ENCODE measurements at places on chromosomes 4 and X. TPM values are rescaled to one million over a fixed set of nuclear protein-coding genes. Genes with fewer than 3 reads are reported as not detected.

- no peaks in the 10 kb centered on the region for H3K4me1 ChIP-seq
- no peaks in the 10 kb centered on the region for H3K27me3 ChIP-seq
- no peak overlapping the region for H3K27ac ChIP-seq
These were observed 95.1 kb upstream of the STIM2 start for GRCh38 chr4:26765515-26765914.

GRCh38 chrX:97366237-97366636 is 482.5 kb downstream of the RPA4 start:
- H3K27ac ChIP-seq: no peak overlapping the region
- H3K36me3 ChIP-seq: no peaks in the 10 kb centered on the region
- no peaks in the 10 kb centered on the region for H3K4me1 ChIP-seq
- H3K4me3 ChIP-seq: no peak overlapping the region
- no peak for DNase-seq
- no peaks in the 10 kb centered on the region for H3K27me3 ChIP-seq

GRCh38 chr4:171857302-171858012 is 44.3 kb downstream of the GALNTL6 start:
- H3K27me3 ChIP-seq: no peaks in the 10 kb centered on the region
- no peak overlapping the region for H3K4me3 ChIP-seq
- no peak overlapping the region for H3K27ac ChIP-seq

DNA sequence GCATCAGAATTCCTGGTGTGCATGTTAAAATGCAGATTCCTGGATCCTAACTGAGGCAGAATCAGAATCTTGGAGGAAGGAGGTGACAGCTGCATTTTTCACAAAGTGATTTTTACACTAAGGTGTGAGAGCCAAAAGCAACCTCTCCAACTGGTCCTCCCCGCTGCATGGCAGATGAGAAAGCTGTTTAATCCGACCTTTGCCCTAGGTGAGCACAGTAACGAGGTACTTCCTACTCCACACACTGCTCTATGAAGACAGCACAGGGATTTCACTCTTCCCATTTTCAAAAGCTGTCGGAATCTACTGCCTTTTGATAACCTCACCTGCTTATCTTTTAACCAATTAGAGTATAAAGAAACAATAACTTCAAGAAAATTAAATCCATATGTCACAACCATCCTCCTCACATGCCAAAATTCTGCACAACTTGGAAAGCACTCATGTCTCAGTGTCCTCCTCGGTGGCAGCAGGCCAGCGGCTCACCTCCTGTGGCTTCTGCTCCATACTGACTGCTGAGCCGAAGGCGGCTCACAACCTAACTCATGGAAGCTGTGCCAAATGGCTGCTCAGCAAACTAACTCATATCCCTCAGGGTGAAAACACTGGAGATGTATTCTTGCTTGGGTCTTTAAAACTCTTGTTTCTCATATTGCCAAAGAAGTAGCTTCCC is 3.6 kb downstream of the CASP6 start:
- H3K4me3 ChIP-seq: no peak overlapping the region
- H3K36me3 ChIP-seq: peaks cover 22% of the 10 kb centered on the region
- no peak for DNase-seq
- H3K27me3 ChIP-seq: no peaks in the 10 kb centered on the region
- H3K4me1 ChIP-seq: peaks cover 13% of the 10 kb centered on the region

GRCh38 chr4:110361921-110362320 is 114.0 kb upstream of the ENPEP start:
- H3K4me3 ChIP-seq: no peak overlapping the region
- no peak overlapping the region for H3K27ac ChIP-seq
- no peak for DNase-seq
- no peaks in the 10 kb centered on the region for H3K27me3 ChIP-seq

DNA sequence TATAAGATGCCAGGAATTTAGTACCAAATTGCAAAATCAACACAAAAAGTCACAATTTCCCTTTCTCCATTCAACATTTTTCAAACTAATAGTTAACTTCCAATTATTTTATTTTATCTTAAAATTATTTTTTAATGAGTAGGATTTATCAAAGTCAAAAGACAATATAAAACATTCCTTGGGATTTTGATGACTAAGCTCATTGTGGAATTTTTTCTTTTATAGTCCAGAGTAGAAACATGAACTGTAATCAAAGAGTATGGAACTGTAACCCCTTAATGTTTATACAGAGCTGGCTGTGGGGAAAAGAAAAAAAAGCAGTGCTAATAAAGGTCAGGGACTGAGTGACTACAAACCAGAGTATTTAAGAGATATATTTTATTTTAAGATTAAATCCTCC is 368.6 kb upstream of the CPXCR1 start:
- no peaks in the 10 kb centered on the region for H3K36me3 ChIP-seq
- no peaks in the 10 kb centered on the region for H3K27me3 ChIP-seq
- no peak overlapping the region for H3K4me3 ChIP-seq
- no peaks in the 10 kb centered on the region for H3K4me1 ChIP-seq
- no peak for DNase-seq

DNA sequence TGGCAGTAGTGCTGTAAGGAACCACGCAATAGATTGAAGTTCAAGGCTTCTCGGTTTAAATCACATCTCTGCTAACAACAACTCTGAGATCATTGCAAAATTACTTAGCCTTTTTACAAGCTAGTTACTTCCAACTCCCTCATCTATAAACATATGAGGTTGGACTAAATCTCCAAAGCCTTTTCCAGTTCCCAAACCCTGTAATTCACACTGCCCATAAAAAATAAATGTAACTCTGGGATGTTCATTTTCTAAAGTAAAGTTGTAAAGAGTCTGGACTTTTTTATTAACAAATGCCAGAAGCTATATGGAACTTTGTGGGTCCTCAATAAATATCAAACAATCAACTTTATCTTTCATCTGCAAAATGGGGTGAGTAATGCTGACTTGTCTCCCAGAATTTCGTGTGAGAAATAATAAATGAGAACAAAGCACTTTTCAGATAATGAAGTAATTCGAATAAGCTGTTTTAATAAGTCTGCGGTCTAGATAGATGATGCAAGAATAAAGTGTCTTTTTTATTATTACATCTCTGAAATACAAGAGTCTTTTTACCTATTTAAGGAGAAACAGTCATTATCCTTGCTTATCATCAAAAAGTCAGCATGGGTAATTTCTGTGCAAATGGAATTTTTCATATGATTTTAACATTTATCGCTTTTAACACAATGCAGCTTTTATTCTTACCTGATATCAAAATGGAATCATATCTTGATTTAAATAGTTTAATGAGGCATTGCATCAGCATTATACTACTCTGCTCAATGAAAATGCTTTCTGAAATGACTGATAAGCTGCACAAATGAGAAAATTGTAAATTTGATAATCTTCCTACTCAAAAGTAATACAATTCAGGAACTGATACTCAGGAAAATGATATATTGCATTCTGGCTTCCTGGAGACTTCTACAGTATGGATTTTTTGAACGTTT is 252.6 kb downstream of the BANK1 start:
- no peaks in the 10 kb centered on the region for H3K4me1 ChIP-seq
- no peaks in the 10 kb centered on the region for H3K27me3 ChIP-seq
- H3K36me3 ChIP-seq: no peaks in the 10 kb centered on the region
- peak; percentile 4 for DNase-seq

DNA sequence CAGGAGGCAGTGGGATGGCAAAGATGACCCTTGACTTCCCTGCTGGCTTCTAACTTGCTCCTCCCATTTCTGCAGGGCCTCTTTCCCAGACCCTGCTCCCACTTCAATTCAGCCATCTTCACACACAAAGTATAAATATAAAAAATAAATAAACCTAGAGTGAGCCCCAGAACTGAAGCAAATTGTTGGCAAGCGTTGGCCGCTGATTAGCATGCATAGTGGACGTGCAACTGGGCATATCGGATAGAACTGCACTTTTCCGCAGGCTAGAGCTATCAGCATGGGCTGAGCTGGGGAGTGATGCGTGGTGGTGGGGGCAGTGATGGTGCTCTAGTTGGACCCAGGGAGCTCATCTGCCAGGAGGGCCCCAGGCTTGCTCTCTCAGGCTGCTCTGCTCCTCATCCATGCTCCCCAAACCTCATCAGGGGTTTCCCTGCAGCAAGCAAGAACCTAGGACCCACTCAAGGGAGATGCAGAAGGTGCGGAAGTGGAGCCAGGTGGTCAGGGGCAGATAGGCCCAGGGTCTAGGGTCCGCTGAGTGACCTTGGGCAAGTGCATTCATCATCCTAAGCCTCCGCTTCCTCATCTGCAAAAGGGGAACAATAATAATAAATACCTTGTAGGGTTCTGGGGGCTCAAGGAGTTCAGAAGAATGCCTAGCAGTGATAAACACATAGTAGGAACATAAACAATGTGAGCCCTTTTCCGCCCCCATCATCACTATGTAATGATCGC is 146.8 kb upstream of the PJA1 start:
- no peaks in the 10 kb centered on the region for H3K36me3 ChIP-seq
- H3K4me3 ChIP-seq: no peak overlapping the region
- H3K27ac ChIP-seq: no peak overlapping the region
- no peak for DNase-seq
- peaks cover 23% of the 10 kb centered on the region for H3K27me3 ChIP-seq

DNA sequence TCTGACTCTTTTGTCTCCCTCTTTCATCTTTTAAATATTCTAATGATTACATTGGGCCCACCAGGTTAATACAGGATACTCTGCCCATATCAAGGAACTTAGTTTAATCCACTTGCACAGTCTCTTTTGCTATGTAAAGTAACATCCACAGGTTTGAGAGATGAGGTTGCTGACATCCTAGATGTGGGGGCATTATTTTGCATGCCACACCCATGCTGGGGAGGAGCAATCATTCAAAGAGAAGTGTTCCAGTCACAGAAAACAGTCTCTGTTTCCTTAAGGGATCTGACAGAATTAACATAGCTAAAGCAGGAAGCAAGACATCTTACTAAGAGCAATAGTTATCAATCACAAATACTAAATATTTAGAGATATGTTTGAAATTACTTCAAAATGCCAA is 11.5 kb upstream of the TRAM1L1 start:
- no peak overlapping the region for H3K27ac ChIP-seq
- no peak for DNase-seq
- no peaks in the 10 kb centered on the region for H3K27me3 ChIP-seq
- H3K4me3 ChIP-seq: no peak overlapping the region
- no peaks in the 10 kb centered on the region for H3K36me3 ChIP-seq
- H3K4me1 ChIP-seq: no peaks in the 10 kb centered on the region

- H3K4me1 ChIP-seq: no peaks in the 10 kb centered on the region
- H3K27ac ChIP-seq: no peak overlapping the region
- no peak overlapping the region for H3K4me3 ChIP-seq
- no peaks in the 10 kb centered on the region for H3K36me3 ChIP-seq
- H3K27me3 ChIP-seq: no peaks in the 10 kb centered on the region
These were observed 300.5 kb downstream of the FGF13 start for GRCh38 chrX:138411048-138411447.

DNA sequence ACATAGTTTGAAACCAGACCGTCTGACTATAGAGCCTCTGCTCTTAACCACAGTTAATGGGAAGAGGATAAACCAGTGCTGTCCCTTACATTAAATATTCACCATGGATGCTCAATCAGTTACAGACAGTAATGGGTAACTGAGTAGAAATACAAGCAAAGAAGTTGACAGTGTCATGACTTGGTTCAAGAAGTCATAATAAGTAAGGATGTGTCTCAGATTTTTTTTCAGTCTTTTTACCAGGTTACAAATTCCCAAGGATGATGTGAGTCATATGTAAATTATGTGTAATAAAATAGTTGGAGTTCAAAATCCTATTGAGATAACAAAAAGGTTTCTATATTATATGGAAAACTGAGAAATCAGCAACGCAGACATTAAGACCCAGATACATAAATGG is 31.1 kb downstream of the ZCCHC4 start:
- H3K4me3 ChIP-seq: no peak overlapping the region
- no peaks in the 10 kb centered on the region for H3K27me3 ChIP-seq
- no peaks in the 10 kb centered on the region for H3K4me1 ChIP-seq
- no peak overlapping the region for H3K27ac ChIP-seq

GRCh38 chr4:176781739-176782100 is 11.0 kb downstream of the VEGFC start:
- no peak overlapping the region for H3K4me3 ChIP-seq
- DNase-seq: no peak
- H3K27me3 ChIP-seq: no peaks in the 10 kb centered on the region
- peaks cover 30% of the 10 kb centered on the region for H3K4me1 ChIP-seq

- DNase-seq: no peak
- no peak overlapping the region for H3K4me3 ChIP-seq
- peak overlapping the region; percentile 87 for H3K27ac ChIP-seq
These were observed 466.6 kb downstream of the INPP4B start for GRCh38 chr4:142379277-142380051.

- H3K27me3 ChIP-seq: no peaks in the 10 kb centered on the region
- H3K36me3 ChIP-seq: no peaks in the 10 kb centered on the region
- no peaks in the 10 kb centered on the region for H3K4me1 ChIP-seq
- peak; percentile 41 for DNase-seq
- H3K4me3 ChIP-seq: no peak overlapping the region
These were observed 47.9 kb upstream of the RGN start for GRCh38 chrX:47030339-47030738.

- H3K4me1 ChIP-seq: no peaks in the 10 kb centered on the region
- H3K27ac ChIP-seq: no peak overlapping the region
- no peaks in the 10 kb centered on the region for H3K36me3 ChIP-seq
These were observed 49.7 kb upstream of the KLHL8 start for GRCh38 chr4:87270144-87270543.

The ARHGAP24 gene
- 1.4 TPM for polyA plus RNA-seq

The MUC7 gene
- not detected for polyA plus RNA-seq

The IL9R gene
- 0.06 TPM for polyA plus RNA-seq

The MMGT1 gene
- polyA plus RNA-seq: 7.3 TPM

Measured in SK-N-SH (cell line).